ENCODE measurements at places on chromosomes 1 and 21.

DNA sequence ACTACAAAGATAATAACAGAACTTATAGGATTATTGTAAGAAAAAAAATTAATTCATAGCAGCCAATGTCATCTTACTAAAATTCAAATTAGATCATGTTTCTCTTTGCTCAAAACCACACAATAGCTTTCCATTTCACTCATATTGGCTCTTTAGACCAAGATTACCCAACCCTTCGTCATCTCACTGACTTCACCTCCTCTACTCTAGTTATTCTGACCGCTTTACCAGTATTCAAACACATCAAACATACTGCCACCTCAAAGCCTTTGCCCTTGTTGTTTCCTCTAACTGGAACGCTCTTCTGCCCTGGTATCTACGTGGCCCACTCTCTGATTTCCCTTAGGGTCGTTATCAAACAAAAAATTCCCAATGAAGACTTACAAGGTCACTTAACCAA, 1.7 kb downstream of the ANGPTL3 start:
- H3K4me1 ChIP-seq = peaks cover 4% of the 10 kb centered on the region
- H3K27me3 ChIP-seq = no peaks in the 10 kb centered on the region
- no peaks in the 10 kb centered on the region for H3K36me3 ChIP-seq
- no peak overlapping the region for H3K4me3 ChIP-seq
- no peak overlapping the region for H3K27ac ChIP-seq
- DNase-seq = no peak

DNA sequence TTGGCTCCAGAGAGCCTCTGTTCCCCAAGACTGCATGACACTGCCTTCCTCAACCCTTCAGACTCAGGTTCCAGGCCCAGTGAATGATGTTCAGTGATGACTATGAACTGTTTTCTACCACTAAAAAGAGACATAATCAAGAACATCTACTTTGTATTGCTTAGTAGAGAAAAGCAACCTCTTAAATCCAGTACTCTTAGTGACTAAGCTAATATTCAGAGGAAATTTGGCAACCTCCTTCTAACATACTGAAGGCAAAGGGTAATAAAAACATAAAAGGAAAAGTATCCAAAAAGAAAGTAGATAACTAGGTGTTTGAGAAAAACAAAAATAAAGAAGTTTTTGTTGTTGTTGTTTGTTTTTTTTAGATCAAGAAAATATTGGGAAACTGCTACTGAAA, 153.3 kb upstream of the RUNX1 start:
- no peak for DNase-seq
- no peaks in the 10 kb centered on the region for H3K36me3 ChIP-seq
- H3K27me3 ChIP-seq = no peaks in the 10 kb centered on the region
- H3K4me1 ChIP-seq = peaks cover 60% of the 10 kb centered on the region
- no peak overlapping the region for H3K27ac ChIP-seq
- no peak overlapping the region for H3K4me3 ChIP-seq

- no peak for DNase-seq
- H3K4me1 ChIP-seq = no peaks in the 10 kb centered on the region
- H3K36me3 ChIP-seq = no peaks in the 10 kb centered on the region
- H3K27ac ChIP-seq = no peak overlapping the region
Observed at GRCh38 chr1:157005965-157006364, 39.6 kb downstream of the ARHGEF11 start.

GRCh38 chr21:18951271-18952038, 547.9 kb upstream of the TMPRSS15 start:
- DNase-seq = no peak
- H3K4me3 ChIP-seq = no peak overlapping the region
- no peaks in the 10 kb centered on the region for H3K27me3 ChIP-seq
- no peak overlapping the region for H3K27ac ChIP-seq
- H3K36me3 ChIP-seq = no peaks in the 10 kb centered on the region

GRCh38 chr21:45910548-45911221, 70.9 kb upstream of the COL6A1 start:
- no peak for DNase-seq
- H3K4me1 ChIP-seq = no peaks in the 10 kb centered on the region
- H3K27ac ChIP-seq = no peak overlapping the region
- H3K27me3 ChIP-seq = no peaks in the 10 kb centered on the region
- no peaks in the 10 kb centered on the region for H3K36me3 ChIP-seq

DNA sequence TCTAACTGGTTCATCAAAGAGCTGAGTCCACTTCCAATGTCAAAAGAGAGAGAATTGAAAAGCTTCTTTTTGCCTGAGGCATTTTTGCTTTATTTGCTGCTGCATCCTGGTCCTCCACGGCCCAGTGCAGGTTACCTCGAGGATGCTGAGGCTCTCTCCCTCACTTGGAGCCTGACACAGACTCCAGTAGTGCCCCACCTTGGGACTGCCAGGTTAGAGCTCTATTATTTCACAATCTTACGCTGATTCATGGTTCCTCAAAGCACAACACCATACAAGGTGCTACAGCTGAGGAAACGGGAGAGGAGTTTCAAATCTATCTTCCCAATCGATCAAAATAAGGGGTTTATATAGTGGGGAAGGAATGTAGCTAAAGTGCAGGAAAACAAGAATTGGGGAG, 13.6 kb upstream of the PLPPR4 start:
- no peak overlapping the region for H3K27ac ChIP-seq
- no peak overlapping the region for H3K4me3 ChIP-seq
- no peaks in the 10 kb centered on the region for H3K27me3 ChIP-seq
- no peaks in the 10 kb centered on the region for H3K4me1 ChIP-seq
- no peak for DNase-seq

- H3K4me3 ChIP-seq = no peak overlapping the region
- peaks cover 12% of the 10 kb centered on the region for H3K4me1 ChIP-seq
Observed at GRCh38 chr1:183837062-183837461, 32.1 kb downstream of the RGL1 start.

DNA sequence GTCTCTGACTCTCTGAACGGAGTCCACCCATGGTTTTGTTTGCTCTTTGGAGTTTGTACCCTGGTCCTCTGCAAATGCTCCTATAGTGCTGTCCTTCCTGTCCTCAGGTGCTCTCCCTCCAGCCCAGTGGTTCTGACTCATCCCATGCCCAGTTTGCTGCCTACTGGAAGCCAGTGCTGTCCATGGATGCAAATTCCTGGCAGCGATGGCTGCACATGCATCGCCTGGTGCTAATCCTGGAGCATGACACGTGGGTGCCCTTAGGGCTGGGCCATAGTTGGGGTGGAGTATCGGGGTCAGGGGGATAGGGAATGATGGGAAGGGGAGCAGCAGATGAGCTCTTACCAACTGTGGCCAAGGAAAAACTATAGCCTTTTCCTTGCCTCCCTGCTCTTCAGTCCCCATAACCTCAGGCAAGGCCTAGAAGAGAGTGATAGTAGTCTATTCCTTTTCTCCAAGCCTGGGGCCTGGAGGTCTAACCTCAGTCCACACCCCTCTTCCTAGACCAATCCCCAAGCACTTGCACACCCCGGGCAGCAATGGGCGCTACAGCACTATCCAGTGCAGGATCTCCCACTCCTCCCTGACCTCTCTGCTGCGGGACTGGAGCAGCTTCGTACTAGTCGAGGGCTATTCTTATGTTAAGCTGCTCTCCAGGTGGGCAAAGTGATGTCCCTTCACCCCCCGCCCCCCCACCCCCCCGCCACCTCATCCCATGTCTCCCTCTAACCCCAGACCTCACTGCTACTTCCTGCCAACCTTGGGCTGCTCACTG, 31.6 kb downstream of the HYI start:
- H3K36me3 ChIP-seq = peaks cover 51% of the 10 kb centered on the region
- no peaks in the 10 kb centered on the region for H3K27me3 ChIP-seq
- peaks cover 2% of the 10 kb centered on the region for H3K4me1 ChIP-seq
- no peak for DNase-seq
- H3K4me3 ChIP-seq = no peak overlapping the region

DNA sequence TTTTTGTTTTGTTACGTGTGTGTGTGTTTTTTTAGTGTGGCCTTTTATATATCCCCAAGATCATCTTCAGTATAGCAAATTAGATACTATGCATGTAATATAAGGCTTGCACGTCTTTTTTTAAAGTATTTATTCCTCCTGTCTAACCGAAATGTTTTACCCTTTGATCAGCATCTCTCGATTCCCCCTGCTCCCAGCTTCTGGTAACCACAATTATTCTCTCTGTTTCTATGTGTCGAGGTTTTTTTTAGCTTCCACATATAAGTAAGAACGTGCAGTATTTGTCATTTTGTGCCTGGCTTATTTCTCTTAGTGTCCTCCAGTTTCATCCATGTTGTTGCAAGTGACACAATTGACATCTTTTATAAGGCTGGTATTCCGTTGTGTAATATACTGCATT, 18.7 kb downstream of the CEP85 start:
- no peak overlapping the region for H3K27ac ChIP-seq
- H3K36me3 ChIP-seq = peaks cover 59% of the 10 kb centered on the region
- no peak for DNase-seq
- no peak overlapping the region for H3K4me3 ChIP-seq

- H3K27me3 ChIP-seq = peaks cover 18% of the 10 kb centered on the region
- no peaks in the 10 kb centered on the region for H3K36me3 ChIP-seq
- no peak for DNase-seq
- H3K27ac ChIP-seq = no peak overlapping the region
Observed at GRCh38 chr1:180601512-180601911, 30.3 kb upstream of the XPR1 start.

DNA sequence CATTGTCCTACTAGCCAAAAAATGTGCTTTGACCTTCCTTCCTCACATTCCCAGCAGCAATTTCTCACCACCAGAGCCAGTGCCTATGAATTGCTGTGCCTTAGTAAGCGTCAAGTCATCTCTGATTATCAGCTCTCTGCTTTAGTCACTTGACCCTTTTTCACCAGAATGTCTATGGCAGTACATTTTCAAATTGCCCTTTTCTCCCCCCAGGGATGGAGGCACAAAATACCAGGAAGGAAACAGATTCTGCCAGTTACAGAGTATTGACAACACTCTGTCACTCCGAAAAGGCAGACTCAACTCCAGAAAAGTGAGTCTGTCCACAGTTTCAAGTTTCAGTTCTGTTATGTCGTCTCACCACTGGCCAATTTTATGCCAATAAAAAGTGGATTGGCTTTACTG, 167.4 kb downstream of the TNFSF18 start:
- peaks cover 68% of the 10 kb centered on the region for H3K27me3 ChIP-seq
- no peaks in the 10 kb centered on the region for H3K36me3 ChIP-seq
- no peak for DNase-seq
- peaks cover 19% of the 10 kb centered on the region for H3K4me1 ChIP-seq
- H3K4me3 ChIP-seq = no peak overlapping the region

- H3K36me3 ChIP-seq = no peaks in the 10 kb centered on the region
- no peak overlapping the region for H3K27ac ChIP-seq
- peaks cover 31% of the 10 kb centered on the region for H3K27me3 ChIP-seq
Observed at GRCh38 chr1:154520333-154520732, 18.1 kb upstream of the SHE start.

DNA sequence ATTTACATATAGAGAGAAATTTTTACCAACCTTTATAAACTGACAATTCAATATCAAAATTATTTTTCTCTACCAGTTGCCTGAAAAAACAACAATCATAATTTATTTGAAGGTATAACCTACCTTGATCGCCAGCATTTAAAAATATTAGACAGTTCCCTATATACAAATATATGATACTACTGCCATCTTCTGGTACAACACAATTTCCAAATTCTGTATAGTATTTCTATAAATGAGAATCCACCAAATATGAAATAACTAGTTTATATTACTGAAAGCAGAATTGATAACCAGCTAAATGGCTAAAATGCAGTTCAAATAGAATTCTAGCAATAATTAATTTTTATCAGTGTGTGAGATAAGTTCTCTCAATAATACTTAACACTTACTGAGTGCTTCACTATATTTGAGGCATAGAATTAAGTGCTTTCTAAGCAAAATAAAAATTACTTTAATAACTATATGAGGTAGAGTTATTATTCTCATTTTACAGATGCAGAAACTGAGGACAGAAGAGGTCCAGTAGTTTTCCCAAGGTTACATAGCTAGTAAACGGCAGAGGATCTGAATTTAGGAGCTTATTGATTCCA, 75.6 kb downstream of the PIGK start:
- DNase-seq = no peak
- peaks cover 2% of the 10 kb centered on the region for H3K4me1 ChIP-seq
- H3K27me3 ChIP-seq = no peaks in the 10 kb centered on the region
- no peak overlapping the region for H3K4me3 ChIP-seq

GRCh38 chr1:175191659-175192058, 917 bp downstream of the KIAA0040 start:
- H3K36me3 ChIP-seq = peaks cover 47% of the 10 kb centered on the region
- H3K27ac ChIP-seq = peak overlapping the region; percentile 92
- H3K4me1 ChIP-seq = peaks cover 59% of the 10 kb centered on the region
- no peaks in the 10 kb centered on the region for H3K27me3 ChIP-seq
- DNase-seq = peak; percentile 26
- H3K4me3 ChIP-seq = peak overlapping the region; percentile 95

DNA sequence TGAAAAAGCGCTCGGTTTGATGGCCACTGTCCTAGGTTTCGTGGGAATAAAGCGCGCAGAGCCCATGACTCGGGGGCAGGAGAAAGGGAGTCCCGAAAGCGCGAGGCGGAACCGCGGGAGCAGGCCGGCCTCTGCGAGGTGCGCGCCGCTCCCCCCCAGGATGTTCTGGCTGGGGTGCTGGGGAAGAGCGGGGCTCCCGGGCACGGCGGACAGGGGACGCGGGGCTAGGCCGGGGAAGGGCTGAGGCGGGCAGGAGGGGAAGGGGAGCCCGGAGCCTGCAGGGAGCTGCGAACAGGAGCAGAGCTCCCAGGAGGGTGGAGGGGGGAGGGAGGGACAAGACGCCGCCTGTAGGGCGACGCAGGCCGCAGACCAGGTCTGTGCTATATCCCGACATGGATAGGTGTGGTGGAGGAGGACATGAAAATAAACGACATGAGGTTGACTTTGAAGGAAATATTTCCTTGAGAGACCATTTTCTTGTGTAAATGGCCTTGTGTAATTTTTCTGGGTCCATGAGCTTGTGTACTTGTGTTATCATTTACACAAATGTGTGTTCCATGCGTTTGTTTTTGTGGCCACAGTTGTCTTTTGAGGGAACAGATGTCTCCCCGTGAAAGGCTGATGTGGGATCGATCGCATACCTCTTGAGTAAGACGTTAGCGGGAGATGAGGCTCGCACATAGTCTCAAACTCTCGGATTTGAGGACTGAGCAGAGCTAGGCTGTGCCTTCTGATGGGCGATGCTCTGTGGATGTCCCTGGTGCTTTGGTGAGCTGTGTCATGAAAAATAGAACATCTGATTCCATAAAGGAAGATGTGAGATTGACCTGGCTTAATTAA, 1.3 kb downstream of the PCNT start:
- H3K4me1 ChIP-seq = peaks cover 28% of the 10 kb centered on the region
- H3K27ac ChIP-seq = peak overlapping the region; percentile 51
- H3K27me3 ChIP-seq = no peaks in the 10 kb centered on the region
- peak overlapping the region; percentile 75 for H3K4me3 ChIP-seq
- DNase-seq = peak; percentile 25

GRCh38 chr1:115807723-115808122, 33.2 kb downstream of the NHLH2 start:
- no peak overlapping the region for H3K4me3 ChIP-seq
- H3K36me3 ChIP-seq = no peaks in the 10 kb centered on the region
- H3K27ac ChIP-seq = no peak overlapping the region
- H3K27me3 ChIP-seq = peaks cover 5% of the 10 kb centered on the region

- H3K4me1 ChIP-seq = peaks cover 6% of the 10 kb centered on the region
- H3K27me3 ChIP-seq = peaks cover 60% of the 10 kb centered on the region
- no peak overlapping the region for H3K27ac ChIP-seq
- H3K36me3 ChIP-seq = peaks cover 5% of the 10 kb centered on the region
- no peak for DNase-seq
Observed at GRCh38 chr1:34926156-34926555, 3.3 kb downstream of the DLGAP3 start.
